Activated naive CD4-positive, alpha-beta T cell (primary cell): ENCODE measurements at places on chromosomes 11 and 22.

DNA sequence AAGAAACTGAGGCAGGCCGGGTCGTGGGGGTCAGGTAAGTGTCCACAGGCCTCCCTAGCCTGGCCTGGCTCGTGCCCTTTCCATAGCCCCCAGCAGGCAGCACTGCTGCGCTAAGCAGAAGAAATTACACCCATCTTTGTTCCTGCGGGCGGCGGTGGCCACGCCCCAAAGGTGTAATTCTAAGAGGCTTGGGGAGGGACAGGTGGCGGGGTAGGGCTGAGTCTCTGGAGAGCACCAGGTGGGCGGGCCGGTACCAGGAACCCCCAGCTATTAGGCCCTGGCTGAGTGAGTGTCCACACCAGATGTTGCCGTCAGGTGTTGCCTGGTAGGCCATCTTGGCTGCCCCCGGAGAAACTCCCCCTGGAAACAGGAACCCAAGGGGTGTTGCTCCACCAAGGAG is 12.3 kb upstream of the ARAP1 start:
- no peak for DNase-seq

- no peak for DNase-seq
These were observed 105.7 kb downstream of the MICAL2 start for GRCh38 chr11:12216041-12216451.

DNA sequence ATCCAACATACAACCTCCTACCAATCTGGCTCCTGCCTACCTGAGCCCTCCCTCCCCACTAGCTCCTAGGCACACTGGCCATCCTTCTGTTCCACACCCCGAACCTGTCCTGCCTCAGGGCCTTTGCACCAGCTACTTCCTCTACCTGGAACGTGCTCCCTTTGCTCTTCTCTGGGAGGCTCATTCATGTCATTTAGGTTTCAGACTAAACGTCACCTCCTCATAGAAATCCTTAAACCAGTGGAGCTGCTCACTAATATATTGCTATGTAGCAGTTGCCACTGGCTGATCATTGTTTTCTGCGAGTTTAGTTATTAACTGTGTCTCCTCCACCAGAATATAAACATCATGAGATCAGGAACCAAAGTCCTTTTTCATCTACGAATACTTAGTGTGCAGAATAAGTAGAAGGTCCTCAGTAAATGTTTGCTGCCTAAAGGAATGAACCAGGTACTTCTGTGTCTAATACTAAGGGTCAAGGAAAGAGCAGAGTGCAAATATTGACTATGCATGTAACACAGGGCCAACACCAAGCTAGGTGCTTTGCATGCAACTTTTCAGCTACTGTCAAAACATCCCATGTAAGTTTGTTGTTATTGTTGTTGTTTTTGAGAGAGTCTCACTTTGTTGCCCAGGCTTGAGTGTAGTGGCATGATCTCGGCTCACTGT is 277.6 kb upstream of the SYN3 start:
- DNase-seq: no peak

DNA sequence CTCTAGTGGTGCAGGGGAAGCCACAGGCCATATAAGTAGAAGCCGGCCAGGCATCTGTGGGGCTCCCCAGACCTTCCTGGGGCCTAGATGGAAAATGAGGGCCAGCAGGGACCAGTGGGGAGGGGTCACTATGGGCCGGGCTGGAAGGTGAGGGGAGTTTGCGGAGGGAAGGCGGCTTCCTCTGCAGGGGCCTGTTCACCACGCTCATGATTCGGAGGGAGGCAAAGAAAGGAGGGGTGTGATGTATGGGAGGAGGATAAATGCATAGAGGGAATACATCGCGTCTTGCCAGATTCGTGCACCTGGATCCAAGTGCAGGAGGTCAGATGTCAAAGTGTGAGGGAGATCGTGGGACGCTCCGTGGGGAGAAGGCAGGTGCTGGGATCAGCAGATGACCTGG is 6.9 kb downstream of the SLC16A8 start:
- no peak for DNase-seq

DNA sequence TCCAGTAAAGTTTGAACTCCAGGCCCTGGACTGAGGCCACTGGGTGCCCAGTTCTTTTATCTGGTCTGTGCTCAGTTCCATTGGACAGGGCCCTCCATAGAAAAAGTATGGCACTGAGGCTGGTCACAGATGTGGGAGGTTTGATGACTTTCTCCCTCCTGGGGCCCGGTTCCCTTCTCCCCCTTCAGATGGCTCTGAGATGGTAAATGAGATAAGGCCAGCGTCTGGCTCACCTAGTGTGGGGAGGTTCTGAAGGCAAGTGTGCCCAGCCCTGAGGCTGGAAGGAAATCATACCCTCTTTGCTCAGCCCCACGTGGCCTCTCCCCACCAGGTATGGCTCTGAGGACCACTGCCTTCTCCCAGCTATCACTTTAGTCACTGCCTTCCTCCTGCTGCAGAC is 1.5 kb upstream of the CLDN5 start:
- no peak for DNase-seq

GRCh38 chr11:62680825-62681240 is 2.0 kb upstream of the UBXN1 start:
- DNase-seq: no peak

GRCh38 chr22:30878516-30879414 is 89.8 kb downstream of the MORC2 start:
- DNase-seq: no peak

DNA sequence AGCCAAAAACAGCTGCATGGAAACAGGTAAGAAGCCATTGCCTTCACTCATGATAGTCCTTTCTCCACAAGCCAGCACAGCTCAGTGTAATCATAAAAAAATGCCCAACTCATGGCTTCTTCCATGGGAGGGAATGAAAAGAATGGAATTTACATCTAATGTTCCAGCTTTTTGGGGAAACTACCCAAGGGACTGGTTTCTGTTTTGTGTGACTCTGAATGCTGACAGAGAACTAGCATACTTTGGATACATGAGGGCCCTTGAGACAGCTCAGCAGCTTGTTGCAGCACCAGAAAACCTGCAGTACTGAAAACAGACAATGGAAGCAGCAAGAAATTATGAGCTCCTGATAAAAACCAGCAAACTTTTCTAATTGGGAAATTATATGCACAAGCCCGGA is 24.2 kb upstream of the HORMAD2 start:
- no peak for DNase-seq

DNA sequence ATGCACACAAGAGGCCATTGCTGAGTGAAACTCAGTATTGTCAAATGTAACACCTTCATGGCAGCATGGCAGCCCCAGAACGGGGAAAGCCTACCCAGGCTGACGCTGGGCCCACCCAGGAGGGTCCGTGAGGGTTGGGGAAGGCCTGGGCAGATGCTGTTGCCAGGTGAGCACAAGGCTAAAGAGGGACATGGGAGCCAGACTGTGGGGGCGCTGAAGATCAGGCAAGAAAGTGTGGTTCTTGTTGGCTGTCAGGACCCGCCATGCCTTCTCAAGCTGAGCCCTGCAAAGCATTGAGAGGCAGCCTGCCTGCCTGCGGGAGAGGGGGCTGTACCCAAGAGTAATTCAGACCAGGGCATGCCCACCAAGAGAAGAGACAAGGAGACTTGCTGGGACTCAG is 85.0 kb upstream of the PITPNB start:
- no peak for DNase-seq

GRCh38 chr11:79212741-79213190 is 228.1 kb downstream of the TENM4 start:
- DNase-seq: no peak

DNA sequence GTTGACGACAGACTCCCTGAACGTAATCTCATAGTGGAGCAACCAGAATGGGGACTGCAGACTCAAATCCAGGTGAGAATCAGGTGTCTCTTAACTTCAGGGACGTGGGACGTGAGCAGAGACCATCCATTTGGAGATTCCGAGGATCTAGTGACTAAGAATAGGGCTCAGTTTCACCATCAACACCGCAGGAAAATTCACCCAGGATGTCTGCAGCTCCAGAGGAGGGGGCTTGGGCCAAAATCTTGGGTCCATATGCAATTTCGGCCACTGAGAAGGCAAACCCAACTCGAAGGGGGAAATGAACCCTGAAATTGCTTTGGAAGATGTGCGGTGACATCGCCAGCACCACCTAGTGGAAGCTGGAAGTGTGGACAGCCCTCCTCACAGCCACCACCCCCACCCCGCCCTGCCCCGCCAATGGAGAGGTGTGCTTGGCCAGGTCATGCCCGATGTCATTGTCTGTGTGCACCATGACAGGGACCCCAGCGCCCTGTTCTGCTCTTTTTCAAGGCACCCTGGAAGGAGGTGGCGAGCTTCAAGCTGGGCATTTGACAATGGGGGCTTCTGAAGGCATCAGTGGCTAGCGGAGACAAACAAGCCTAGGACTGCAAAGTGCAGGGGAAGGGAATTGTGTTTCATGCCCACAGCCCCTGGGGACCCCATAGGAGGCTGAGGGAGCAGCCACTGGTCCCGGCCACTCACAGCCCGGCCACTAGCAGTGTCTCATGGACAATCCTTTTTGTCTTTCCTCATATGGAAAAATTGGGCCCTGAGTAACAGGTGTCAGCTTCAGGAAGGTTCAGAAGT is 24.8 kb downstream of the APOL1 start:
- no peak for DNase-seq

DNA sequence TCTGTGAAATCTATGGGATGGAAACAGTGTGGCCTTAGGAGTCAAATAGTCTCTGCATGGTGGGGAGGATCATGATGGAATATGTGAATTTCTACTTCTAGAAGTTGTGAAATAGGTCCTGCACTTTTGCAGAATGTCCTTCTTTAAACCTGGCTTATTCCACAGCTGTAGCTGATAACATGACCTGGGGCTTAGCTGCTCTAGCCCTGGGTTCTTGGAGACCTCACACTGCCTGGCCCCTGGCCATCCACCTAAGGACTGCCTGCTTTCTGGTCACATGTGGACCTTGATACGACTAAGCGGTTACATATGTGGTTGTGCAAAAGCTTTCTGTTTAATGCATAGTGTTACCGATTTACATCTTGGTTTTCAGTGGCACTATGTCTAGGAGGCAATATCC is 88.2 kb downstream of the SWAP70 start:
- DNase-seq: no peak

- no peak for DNase-seq
These were observed 27.8 kb downstream of the P4HA3 start for GRCh38 chr11:74283580-74284180.

GRCh38 chr11:66891851-66892660 is 35.2 kb downstream of the LRFN4 start:
- DNase-seq: no peak
